Stimulated activated CD4-positive, alpha-beta T cell treated with anti-CD3 and anti-CD28 coated beads, Interleukin-15, amount 100 ng/mL, for 48 hours (primary cell): ENCODE measurements at places on chromosomes 5 and 9.

DNA sequence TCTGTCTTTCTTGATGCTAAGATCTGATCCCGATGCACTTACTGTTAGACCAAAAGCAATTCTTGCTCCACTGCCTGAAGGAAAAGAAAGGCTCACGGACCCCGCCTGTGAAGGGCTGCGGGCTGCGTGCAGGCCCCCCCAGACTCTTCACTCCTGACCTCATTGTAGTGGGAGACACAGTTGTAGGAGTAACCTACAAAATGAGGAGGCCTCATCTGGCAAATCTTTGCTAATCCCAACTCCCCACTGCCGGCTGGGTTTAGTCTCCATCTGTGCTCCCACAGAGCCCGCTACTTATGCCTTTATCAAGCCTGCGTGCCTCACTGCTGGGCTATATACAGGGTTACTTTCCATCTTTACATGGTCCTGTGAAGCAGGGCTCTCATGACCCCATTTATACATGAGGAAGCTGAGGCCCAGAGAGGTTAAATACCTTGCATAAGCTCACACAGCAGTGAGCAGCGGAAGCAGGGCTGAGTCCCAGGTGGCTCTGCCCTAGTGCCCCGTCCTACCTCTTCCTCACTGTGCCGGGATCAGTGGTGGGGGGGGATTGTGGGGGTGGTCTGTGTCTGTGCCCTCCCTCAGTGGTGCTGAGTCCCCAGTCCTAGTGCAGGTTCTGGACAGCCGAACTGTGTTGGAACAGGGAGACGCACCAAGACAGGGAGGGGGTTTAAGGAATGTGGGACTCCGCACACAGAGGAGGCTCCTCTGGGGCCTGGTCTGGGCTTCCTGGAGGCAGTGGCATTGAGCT is 43.9 kb upstream of the RNF130 start:
- DNase-seq, result no peak

- no peak for DNase-seq
Observed at GRCh38 chr5:153881687-153882086, 157.0 kb downstream of the FAM114A2 start.

- no peak for DNase-seq
Observed at GRCh38 chr9:18580151-18580550, 106.2 kb downstream of the ADAMTSL1 start.

- DNase-seq, result no peak
Observed at GRCh38 chr5:1732945-1733344, 66.7 kb downstream of the MRPL36 start.

DNA sequence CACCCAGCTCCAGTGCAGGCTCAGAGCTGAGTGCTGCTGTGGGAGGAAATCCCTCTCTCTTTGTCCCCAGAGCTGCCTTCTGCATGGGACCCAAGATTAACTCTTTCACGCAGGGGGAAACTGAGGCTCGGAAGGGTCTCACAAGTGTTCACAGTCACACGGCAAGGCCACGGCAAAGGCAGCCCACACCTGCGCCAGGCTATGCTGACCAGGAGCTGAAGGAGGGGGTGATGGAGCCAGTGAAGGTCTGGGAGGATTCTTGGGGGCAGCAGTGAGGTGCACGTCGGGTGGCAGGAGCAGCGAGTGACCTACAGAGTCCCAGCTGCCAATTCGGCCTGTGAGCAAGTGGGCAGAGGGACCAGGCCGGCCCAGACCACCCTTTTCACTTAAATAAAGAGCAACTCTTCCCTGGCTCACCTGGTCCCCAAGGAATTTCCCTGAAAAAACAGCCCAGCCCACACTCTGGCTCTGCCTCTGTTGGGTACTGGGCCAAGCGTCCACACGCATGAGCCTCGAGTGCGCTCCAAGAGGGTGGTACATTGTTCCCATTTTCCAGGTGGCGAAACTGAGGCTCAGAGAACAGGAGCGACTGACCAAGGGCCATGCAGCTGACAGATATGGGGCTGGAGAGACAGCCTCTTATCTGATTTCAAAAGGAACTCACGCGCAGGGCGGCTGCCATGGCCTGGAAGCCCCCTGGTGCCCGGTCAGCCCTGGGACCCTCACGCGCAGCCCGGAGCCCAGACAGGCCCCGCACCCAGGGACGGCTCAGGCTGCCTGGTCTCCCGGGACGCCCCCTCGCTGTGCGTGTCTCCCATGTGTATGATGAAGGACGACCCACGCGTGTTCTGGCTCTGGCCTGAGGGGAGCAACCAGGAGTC is 28.2 kb downstream of the SARDH start:
- no peak for DNase-seq

- DNase-seq, result no peak
Observed at GRCh38 chr9:84975926-84976325, 306.4 kb downstream of the NTRK2 start.

- peak; percentile 38 for DNase-seq
Observed at GRCh38 chr9:5851445-5851844, 18.5 kb upstream of the ERMP1 start.

DNA sequence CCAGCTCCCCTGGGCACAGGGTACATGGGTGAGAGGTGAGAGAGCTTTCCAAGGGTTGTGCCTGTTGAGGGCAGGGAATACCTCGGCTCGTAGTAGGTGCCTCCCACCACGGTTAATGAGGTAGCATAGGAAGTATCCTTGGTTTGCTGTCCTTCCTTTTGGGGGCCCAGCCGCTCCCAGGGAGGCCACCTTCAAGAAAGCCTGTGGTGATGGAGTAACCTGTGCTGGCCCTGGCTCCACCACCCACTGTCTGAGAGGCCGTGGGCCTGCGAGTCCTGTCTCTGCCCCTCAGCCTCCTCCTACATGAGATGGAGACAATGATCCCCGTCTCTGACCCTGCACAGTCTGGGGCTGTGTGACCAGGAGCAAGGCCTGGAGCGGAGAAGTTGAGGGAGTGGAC is 40.8 kb downstream of the COL27A1 start:
- no peak for DNase-seq

DNA sequence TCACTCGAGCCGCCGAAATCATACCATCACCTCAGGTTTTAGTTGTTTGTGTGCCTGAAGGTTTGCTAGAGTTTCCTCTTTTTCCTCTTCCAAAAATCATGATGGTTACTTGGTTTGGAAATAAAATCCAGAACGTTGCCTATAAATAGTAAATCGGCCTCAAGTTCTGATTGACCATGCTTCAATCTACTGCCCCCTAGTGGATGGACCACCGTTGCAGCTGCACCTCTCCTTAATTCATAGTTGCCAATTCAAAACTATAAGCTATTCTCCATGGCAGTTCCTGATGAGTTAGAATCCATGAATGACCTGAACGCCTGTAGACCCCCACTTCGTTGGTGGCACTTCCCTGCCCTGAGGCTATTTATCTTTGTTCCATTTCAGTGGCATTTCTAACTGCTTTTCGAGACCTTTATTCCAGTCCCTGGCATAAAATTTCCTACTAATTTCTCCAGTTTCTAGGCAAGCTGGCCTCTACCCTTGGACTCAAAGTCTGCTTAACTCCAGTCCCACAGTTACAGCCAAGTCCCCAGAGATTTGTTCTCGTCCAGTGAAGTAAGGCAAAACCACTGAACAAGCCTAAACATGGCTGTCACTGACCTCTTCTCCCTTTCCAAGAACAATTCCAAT is 422.6 kb downstream of the EFNA5 start:
- peak; percentile 24 for DNase-seq

DNA sequence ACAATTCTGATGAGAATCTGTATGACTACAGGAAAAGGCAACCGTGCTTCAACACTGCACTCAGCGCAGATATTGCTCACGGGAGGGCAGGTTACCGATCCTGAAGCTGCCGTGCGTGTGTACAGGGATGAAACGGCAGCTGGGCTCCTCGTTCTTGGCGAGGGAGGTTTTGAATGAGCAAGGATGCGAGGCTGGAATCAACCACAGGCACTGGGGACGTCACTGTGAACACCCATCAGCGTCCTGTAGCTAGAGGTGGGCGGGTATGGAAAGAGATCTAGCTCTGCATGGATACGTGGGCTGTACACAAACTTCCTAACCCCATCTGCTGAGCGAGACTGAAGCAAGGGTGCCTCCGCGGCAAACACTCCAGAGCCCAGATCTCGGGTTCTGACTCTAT is 84.3 kb upstream of the COL5A1 start:
- DNase-seq, result no peak

DNA sequence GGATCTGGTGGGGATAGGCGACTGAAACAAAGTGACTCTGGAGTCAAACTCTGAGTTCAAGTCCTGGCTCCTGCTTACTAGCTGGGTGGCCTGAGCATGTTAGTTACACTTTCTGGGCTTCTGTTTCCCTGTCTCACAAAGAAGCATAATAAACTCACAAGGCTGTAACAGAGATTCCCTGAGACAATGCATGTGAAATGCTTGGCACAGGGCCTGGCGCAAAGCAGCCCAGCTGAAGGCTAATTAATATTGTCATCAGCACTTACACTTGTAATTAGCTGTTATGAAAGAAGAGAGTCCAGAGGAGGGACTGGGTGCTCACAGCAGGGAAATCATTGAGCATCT is 64.1 kb upstream of the SPOCK1 start:
- no peak for DNase-seq

GRCh38 chr5:154368041-154368800 is 77.6 kb upstream of the SAP30L start:
- no peak for DNase-seq

GRCh38 chr5:135398160-135398854 is 724 bp downstream of the MACROH2A1 start:
- DNase-seq, result peak; percentile 20

DNA sequence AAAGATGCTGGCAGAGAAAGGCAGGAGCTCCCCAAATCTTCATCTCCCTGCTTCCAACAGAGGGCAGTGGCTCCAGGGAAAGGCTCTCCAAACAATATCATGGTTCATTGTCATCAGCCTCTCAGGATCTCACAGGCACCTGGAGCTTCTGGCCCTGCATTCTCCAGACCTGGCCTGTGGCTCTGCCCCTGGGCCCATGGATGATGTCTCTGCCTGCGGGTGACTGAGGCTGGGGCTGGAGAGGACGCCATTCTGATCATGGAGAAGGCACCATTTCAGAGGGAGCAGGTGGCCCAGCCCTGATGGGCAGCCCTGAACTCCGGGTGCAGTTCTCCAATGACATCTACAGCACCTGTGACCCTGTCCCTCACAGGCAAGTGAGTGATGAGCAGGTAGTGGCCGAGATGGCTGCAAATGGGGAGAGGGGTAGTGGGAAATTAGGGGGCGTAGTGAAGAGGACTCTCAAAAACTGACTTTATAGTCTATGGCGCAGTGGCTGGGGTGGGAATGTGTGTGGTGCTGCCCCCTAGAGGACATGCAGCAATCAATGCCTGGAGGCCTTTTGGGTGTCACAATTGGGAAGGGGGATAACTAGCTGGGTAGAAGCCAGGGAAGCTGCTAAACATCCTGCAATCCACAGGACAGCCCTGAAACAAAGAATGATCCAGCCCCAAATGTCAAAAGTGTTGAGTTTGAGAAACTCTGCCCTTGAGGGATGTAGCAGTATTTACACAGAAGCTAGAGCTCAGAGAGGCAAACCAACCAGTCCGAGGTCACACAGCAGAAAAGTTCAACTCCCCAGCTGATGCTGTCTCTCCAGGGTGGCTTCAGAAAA is 3.2 kb downstream of the SH3PXD2B start:
- peak; percentile 27 for DNase-seq

- DNase-seq, result peak; percentile 89
Observed at GRCh38 chr9:33415501-33416038, 13.2 kb upstream of the AQP7 start.

DNA sequence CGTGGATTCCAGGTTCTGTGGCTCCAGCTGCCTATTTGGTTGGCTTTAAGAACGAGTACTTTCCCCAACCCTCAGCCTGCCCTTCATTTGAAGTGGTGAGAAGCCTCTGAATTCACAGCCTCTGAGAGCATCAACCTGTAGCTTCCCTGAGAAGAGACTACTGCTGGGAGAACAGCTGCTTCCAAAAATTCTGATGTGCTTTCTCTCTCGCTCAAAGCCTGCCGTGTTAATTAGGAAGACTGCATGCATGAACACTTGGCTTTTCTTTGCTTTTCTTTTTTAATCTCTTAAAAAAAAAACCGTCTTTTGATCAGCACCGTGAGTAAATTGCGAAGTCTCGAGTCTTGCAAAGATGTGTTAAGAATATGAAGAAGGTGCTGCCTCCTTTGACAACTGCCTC is 153.4 kb upstream of the MAP1B start:
- no peak for DNase-seq

DNA sequence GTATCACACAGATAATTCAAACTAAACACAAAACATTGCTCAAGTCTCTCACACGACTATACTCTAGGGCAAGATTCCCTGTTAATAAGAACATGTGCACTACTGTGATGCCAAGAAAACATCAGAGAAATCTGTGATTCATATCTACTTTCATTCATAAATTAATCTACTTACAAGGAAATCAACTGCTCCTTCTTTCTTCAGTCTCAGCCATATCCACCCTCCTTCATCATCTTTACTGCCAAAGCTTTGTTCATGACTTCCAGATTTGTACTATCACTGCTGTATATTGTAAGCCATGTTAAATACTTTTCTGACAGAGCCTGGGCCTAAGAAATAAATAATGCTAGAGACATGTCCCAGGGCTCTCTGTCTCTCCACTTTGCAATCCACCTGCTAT is 35.1 kb downstream of the CTNNAL1 start:
- DNase-seq, result no peak

DNA sequence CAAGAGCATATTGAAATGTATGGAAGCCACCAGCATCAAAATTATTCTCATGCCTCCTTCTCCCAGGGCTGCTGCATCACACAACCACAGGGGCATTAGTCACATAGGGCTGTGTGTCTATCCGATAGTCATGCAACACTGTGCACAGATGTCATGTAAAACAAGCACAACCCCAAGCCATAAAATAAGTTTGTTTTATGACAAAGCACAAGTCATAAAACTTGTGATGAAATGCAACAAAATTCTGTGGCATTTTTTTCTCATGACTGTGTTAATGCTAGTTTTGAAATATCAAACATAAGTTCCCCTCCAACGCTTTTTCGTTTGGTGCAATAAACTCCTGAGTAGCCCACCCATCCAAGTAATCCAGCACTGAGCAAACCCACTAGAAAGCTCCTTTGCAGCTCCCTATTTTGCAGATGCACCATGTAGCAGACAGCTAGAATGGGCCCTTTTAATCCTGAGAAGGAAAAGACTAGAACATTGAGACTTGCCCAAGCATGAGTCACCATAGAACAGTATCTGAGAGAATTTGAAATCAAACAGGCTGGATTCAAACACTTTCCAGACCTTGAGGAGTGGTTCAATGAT is 93.3 kb upstream of the ZNF366 start:
- no peak for DNase-seq
